ENCODE measurements at places on chromosomes 13 and 19. TPM values are rescaled to one million over a fixed set of nuclear protein-coding genes. Genes with fewer than 3 reads are reported as not detected.

DNA sequence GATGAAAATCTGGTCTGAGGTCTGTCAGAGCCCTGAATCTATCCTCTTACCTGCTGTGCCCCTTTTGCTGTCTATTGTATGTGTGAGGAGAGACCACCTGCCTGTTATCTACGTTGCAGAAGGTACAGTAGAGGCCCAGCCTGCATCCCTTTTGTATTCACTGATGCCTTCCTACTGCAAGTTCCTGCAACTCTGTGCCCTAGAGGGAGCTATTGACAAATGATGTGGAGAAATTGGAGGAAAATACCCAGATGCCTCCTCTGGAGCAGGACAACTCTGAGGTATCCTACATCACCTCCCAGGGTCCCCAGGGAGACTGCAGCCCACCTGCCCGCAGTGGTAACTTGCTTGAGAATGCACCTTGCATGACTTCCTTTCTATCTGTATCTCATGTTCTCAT is 33.7 kb downstream of the SIAH3 start:
- no peak for DNase-seq

The LRCH1 gene
- total RNA-seq: 44.0 TPM

The OR7C1 gene
- total RNA-seq: not detected

GRCh38 chr13:109728791-109729731 is 57.3 kb downstream of the IRS2 start:
- no peak for DNase-seq

DNA sequence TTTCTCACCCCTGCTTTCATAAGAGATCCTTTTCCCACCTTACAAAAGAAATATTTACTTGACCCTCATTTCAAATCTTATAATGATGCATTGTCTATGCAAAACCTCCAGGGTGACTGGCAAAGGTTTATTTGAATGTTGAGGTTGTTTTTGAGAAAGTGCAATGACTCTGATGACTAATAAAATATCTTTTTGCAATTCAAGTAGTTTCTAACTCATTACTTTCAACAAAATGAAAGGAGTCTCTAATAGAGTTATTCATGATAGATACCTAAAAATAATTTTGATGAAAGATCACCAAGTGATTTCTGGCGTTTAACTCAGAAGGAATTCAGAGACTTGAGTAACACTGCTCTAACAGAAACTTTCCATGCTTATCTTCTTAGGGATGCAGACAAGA is 144.2 kb downstream of the FOXO1 start:
- no peak for DNase-seq

DNA sequence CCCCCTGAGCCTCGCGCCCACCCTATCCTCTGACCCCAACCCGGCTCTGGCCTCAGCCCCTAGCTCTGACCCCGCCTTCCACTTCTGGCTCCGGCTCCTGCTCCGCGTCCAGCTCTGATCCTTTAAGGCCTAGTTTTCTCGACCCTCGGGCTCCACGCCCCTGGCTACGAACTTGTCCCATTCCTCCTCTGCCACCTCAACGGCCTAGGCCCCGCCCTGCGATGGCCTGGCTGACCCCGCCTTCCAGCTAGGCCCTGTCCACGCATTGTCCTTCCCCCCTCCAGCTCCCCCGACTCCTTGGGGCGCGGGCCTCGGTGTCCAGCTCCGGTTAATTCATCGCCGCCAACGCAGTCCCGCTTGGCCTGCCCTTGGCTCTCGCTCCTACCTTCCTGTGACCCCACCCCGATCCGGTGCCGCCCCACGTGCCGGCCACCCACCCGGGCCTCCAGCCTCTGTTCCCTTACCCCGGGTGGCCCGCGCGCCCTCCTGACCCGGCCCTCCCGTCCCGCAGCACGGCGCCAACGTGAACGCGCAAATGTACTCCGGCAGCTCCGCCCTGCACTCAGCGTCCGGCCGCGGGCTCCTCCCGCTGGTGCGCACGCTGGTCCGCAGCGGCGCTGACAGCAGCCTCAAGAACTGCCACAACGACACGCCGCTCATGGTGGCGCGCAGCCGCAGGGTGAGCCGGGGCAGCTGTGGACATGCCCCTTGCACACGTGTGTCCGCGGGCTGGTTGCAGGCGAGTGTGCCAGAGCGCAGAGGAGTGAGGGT is 9.4 kb downstream of the BCL3 start:
- DNase-seq: no peak

DNA sequence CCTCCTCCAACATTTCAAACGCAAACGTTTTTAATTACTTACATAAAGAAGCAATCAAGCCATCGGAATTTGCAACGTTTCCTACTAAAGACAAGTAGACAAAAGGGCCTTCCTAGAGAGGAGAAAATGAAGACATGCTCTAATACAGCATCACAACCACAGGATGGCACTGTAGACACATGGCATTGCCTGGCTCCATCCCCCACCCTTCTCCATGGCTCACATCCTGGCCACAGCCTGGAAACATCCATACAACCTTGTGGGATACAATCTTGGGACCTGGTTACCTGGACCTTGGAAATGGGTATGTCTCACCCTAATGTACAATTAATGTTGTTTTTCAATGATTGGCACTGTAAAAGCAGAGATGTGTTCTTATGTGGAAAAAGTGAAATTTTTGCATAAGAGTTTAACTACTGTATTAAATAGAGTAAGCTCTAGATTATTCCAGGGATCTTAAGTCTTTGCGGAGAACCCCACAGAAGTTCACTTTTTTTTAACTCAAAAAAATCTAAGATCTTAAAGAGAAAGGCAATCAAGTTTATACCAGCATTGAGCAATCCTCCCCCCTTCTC is 21.5 kb downstream of the EBPL start:
- no peak for DNase-seq

DNA sequence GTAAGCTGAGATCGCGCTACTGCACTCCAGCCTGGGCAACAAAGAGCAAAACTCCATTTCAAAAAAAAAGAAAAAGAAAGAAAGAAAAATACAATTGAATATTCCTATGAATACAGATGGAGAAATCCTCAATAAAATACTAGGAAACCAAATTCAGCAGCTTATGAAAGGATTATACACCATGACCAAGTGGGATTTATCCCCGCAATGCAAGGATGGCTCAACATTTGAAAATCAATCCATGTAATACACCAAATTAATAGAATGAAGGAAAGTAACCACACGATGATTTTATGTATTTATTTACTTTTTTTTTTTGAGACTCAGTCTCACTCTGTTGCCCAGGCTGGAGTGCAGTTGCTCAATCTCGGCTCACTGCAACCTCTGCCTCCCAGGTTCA is 19.5 kb upstream of the TM6SF2 start:
- no peak for DNase-seq

The GPR12 gene
- total RNA-seq: not detected

DNA sequence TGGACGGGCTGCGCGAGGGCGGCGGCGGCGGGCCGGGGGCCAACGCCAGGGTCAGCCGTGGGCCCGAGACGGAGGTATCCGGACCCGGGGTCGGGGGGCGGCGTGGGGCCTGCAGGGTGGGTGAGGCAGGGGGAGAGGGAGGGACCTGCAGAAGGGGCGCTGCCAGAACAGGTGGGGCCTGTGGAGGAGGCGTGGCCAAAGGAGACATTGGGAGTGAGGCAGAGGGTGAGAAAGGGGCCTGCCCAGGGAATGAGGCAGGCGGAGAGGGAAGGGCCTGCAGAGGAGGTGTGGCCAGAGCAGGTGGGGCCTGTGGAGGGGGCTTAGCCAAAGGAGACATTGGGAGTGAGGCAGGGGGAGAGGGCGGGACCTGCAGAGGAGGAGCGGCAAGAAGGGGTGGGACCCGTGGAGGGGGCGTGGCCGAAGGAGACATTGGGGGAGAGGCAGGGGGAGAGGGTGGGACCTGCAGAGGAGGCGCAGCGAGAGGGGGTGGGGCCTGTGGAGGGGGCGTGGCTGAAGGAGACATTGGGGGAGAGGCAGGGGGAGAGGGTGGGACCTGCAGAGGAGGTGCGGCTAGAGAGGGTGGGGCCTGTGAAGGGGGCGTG is 4.2 kb downstream of the PRR36 start:
- no peak for DNase-seq
